ENCODE measurements at places on chromosomes 3 and 15.

GRCh38 chr15:70475921-70476320, 287.4 kb downstream of the UACA start:
- DNase-seq = no peak

DNA sequence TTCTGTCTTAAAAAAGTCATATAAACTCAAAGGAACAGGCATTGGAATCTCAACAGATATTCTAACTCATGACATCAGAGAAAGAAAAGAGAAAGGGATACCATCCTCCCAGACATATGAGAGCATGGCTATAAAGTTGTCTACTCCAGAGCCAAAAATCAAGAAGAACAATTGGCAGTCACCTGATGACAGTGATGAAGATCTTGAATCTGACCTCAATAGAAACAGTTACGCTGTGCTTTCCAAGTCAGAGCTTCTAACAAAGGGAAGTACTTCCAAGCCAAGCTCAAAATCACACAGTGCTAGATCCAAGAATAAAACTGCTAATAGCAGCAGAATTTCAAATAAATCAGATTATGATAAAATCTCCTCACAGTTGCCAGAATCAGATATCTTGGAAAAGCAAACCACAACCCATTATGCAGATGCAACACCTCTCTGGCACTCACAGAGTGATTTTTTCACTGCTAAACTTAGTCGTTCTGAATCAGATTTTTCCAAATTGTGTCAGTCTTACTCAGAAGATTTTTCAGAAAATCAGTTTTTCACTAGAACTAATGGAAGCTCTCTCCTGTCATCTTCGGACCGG, 35.9 kb downstream of the UNC13C start:
- no peak for DNase-seq

- no peak for DNase-seq
Observed at GRCh38 chr15:38005953-38006808, 71.7 kb downstream of the TMCO5A start.

DNA sequence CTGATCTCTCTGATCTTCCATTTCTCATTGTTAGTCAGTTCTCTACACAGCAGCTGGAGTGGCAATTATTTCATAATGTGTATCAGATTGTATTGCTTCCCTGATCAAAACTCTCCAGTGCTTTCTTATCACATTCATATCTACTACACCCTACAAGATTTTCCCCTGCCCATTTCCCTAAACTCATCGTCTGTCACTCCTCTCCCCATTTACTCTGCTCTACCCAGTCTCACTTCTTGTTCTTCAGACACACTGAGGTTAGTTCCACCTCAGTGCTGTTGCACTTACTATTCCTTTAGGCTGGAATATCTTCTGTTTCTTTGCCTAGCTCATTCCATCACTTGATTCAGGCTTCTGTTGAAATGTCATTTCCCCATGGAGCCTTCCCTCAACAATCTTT, 197.1 kb downstream of the SATB1 start:
- no peak for DNase-seq

GRCh38 chr15:81018197-81018596, 17.5 kb downstream of the TLNRD1 start:
- no peak for DNase-seq

Data from SJSA1 (cell line).